ENCODE measurements at places on chromosomes 16 and 17.

DNA sequence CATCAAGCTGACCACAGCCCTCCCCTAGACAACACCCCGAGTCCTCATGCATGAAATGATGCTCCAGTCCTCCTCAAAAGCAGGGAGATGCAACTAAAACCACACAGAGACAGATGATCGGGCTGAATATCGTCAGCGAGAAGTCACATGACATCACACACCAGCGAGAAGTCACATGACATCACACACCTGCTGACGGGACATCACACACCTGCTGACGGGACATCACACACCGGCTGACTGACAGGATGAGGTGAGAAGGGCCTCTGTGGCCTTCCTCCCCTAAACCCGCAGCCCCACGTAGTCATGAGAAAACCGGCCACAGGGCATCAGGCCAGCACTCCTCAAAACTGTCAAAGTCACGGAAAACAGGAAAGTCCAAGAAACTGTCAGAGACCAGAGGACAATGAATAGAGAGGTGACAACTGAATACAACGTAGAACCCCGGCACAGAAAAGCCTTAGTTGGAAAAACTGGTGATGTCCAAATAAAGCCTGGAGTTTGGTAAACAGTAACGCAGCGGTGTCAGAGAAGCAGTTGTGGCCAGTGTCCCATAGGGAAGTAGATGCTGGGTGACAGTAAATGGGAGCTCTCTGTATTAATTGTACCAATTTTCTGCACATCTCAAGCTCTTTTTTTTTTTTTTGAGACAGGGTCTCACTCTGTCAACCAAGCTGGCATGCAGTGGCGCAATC lies 14.3 kb downstream of the LITAF start:
- DNase-seq, result no peak

DNA sequence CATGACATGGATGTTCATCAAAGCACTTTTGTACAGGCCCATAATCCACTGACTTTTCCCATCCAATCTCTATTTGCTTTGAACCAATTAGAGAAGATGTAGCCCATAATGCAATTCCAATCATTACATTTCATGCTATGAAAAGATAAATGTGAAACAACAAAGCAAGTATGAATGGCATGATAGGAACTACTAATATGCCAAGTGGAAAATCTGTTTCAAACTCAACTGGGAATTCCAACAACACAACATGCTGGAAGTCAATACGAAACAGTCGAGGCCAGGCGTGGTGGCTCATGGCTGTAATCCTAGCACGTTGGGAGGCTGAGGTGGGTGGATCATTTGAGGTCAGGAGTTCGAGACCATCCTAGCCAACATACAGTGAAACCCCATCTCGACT lies 39.6 kb upstream of the TMEM97 start:
- no peak for DNase-seq

DNA sequence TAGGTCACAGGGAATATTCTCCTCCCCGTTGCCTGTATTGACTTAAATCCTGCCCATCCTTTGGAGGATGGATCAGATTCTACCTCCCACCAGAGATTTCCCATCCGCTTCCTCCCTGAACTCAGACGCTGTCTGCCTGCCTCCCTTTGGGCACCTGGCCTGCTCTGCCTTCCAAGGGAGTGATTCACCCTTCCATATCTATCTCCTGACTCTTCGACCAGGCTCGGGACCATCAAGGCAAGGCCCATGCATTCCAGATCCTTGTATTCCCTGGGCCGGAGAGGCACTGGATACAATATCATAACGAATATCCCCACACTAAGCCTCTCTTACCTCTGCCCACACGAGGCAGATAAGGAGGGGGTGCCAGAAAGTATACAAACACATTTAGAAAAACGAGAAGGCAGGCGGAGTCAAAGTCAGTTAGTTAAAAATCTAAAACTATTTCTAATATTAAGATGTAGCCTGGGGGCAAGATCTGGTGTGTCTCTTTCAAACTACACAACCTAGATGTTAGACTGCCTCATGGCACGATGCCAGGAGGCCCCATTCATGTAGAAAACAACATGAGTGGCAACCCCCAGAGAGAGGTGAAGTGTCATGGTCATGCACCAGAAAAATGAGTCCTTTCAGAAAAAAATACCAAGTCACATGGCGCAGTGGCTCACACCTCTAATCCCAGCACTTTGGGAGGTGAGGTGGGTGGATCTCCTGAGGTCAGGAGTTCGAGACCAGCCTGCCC lies 9.2 kb downstream of the PMP22 start:
- DNase-seq, result no peak

GRCh38 chr16:47013172-47013571 lies 39.7 kb upstream of the DNAJA2 start:
- DNase-seq, result no peak

DNA sequence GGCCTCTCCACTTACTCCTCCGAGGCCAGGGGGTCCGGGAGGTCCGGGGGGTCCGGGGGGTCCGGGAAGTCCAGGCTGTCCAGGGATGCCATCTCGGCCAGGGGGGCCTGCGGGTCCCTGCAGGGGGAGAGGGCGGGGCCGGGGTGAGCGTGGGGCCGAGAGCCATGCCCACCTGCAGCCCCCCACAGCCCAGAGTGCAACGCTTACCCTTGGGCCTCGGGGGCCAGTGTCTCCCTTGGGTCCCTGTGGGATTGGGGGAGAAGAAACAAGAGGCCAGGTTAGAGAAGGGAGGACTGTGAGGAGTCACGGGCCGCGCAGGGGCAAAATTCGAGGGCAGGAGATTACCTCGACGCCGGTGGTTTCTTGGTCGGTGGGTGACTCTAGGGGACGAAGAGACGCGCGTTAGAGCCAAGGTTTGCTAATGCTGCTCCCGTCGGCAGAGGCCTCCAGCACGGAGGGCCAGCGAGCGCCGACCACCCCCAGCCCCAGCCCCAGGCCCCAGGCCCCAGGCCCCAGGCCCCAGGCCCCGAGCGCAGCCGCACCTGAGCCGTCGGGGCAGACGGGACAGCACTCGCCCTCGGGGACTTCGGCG lies 2.1 kb downstream of the COL1A1 start:
- DNase-seq, result no peak

DNA sequence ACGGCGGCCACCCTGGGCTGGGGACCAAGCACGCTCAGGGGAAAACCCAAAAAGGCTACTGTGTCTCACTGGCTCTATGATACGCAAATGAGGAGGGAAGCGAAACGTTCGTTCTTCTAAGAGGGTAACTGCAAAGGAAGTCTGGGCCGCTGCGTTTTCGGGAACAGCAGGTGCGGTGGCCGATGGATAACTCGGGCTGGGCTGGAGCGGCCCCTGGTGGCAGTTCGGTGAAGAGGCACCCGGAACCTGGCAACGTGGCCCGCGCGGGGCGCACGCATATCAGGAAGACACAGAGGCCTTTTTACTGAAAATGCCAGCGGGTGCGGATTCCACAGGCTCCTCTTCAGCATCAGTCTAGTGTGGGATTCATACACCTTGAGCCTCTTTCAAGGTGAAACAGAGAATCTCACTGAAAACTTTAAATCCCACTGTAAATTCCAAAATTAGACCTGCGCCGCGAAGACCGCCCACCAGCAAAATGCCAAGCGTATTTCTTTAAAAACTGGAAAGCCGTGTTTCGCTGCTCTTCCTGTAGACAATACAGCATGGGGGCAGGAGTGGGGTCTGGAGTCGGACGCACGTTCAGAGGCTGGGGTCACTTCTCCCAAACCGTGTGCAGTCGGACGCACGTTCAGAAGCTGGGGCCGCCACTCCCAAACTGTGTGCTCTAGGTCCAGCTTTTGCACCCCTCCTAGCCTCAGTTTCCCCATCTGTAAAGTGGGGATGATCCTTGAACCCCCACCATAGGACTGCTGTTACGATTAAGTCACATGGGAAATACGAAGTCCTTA lies 44.4 kb upstream of the METTL9 start:
- DNase-seq, result peak; percentile 31

DNA sequence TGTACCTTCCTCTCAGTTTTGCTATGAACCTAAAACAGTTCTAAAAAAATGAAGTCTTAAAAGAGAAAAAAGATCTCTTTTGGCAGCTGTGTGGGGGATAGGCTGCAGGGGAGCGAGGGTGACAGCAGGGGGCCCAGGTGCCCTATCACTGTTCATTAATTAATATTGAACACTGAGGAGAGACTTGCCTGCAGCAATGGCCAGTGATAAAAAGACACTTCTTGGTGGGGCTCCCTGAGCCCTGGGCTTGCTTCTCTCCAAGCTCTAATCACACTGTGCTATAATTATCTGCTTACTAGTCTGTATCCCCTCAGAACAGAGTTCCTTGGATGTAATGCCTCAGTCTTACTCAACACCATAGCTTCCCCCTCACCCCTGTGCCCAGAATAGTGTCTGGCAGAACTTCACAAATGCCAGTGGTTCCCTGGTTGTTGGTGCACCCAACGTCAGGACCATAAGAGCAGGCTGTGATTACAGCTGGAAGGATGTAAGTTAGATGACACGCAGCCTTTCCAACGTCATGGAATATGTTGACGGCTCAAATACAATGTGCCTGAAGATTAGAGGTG lies 52.0 kb upstream of the IRX6 start:
- DNase-seq, result no peak

- no peak for DNase-seq
Observed at GRCh38 chr17:42179911-42180410, 981 bp downstream of the KCNH4 start.

GRCh38 chr16:89273741-89274472 lies 56.4 kb downstream of the ZNF778 start:
- DNase-seq, result no peak

- no peak for DNase-seq
Observed at GRCh38 chr16:4489030-4489429, 12.8 kb downstream of the HMOX2 start.

DNA sequence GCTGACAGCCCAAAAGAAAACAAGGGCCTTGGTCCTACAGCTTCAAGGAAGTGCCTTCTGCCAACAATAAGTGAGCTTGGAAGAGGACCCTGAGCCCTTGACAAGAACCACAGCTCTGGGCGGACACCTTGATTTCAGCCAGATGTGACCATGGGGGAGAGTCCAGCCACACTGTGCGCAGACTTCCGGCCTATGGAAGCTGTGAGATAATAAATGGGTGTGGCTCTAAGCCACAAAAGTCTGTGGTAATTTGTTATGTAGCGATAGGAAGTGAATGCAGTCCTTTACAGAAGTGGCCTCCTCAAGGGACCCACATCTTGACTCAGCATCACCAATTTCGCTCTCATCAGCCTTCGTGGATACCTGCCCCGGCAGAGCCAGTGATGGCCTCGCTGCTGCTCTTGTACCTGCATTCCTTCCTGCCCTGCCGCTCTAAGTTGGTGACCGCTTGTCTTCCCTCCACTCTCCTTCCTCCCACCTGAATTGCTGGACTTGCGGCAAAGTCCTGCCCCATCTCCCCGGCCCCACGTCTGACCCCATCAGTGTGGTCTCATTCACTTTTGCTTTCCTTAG lies 29.3 kb downstream of the PRSS54 start:
- DNase-seq, result no peak

DNA sequence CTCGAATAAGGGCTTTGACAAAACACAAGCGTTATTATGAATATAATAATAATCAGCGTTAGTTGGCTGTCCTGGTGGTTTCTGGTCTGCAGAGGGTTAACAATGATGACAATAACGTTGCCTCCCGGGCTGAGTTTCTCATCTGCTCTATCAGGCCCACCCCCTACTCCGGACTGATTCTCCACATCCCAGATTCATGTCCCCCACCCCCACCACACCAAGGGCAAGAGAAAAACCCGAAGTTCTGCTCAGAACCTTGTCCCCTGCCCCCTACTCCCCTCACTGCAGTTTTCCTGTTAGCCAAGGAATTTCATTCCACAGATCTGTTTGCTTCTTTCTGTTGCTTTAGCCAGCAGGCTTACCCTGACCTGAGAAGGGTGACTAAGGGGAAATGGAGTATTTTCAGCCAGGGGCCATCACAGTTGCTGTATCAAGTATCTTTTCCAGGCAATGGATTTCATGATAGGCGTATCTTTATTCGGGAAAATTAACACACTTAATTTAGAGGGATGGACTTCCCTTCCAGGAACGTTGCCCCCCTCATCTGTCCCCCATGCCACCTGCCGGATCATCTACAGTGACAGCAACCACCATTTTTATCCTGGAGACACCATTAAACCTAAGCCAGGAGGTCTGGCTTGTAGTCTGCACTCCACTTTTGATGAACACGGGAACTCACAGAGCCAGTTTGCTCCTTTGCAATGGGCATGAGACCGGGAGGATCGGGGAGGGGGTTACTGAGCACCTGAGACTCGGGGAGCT lies 23.7 kb downstream of the ALOX15 start:
- DNase-seq, result no peak
